NCI-H1694 treated with DMSO at 0.1 percent for 48 hours (cell line): ENCODE measurements at places on chromosomes 12 and 14.

DNA sequence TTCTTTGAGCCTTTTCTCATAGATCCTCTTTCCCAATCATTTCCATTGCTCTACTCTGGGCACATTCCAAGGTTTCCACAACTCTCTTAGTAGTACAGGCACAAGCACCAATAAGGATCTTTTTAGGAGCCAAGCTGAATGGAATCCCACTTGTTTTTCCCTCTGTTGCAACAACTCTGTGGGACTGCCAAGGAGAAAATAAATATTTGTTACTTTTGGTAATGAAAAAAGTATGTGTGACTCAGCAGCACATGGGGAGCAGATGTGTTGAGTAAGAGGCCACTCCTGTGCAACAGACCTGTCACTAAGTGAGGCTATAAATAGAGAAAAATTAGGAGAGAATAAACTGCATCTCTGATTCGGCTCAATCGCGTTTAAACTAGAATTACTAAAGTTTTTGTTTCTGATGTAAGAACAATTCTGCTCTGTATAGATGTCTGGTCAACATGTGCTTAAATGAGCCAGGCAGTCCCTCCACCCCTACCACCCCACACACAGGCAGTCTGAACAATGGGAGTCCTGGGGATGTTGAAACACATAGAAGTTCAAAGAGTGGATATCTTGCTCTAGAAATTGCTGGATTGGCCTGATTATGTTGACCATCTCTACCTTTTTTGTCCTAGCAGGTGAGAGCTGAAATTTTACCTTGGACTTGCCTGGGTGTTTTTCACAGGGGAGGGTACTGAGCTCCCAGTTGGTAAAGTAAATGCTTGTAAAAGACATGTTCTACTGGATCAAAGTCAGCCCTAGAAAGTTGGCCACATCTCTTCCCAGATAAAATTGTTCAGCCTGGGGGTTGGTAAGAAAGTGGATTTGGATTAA is 244.3 kb upstream of the NOVA1 start:
- DNase-seq, result peak; percentile 21

DNA sequence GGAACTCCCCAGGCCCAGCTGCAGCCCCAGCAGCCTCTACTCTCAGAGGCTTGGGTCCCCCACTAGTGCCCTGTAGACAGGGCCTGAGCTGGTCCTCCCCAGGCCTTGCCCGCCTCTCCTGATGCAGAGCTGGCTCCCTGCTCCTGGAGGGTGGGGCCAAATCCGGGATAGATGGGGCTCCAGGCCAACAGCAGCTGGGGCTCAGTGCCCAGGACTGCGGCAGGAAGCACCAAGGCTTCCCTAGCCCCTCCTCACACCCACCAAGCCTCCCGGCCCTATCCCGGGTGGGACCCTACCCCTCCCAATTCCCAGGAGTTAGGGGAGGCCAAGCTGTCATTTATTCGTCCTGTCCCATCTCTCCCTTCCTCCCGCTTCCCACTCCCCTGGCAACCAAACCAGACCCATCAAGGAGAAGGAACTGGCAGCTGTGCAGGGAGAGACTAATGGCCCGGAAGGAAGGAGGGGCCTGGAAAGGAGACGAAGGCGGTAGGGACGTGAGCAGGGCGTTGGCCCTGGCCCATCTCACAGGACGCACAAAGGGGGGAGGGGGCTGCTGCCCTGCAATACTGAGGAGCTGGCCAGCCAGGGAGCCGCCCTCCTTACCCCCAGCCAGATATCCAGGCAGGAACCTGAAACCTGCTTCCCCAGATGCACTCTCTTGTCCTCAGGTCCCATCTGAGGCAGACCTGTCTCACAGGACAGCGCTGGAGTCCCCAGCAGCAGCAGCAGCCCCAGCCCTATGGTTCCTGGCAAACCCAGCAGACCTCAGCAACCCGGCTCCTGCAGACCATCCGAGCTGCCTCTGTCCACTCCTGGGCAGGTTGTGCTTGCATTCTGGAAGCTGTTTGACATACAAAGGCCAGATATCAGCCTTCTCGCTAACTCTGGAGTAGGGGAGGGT is 1.6 kb upstream of the PRPH start:
- peak; percentile 93 for DNase-seq

DNA sequence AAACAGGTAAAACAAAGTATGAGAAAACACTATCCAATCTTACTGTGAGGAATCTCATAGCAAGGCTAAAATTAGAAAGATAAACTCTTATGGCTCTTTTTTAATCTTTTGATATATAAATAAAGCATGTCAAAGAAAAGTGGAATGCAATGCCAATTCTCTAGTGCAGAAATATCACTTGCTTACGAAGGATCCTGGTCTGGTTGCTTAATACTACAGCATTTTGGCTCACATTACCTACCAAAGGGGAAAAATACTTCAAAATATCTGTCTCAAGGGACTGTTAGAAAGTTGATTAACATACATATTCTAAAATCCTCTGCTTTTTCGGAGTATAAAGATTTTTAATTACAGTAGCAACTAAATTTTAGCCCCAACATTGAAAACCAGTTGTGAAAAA is 21.4 kb downstream of the AREL1 start:
- no peak for DNase-seq

DNA sequence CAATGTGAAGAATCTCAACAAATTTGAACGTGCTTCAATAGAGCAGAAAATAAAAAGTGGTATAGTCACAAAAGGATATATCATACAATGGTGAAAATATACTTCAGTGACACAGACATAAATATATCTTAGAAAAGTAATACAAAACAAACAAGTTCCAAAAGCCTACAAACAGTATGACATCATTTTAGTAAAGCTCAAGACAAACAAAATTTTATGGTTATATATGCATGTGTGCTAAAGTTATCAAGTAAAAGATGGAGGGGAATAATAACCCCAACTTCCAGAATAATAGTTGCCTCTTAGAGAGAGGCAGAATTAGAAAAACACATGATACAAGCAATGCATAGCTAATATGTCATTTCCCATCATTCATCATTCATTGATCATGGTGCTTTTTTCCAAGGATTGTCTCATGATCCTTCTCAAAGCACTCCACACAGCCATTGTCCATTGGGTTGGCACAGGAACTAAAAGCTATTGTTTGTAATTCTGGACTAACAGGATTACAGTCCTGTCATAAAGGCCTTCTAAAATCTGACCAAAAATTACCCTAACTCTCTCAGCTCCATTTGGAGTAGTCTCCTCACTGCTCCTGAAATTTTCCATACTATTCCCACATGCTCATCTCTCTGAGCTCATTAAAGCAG is 59.5 kb downstream of the IFNG-AS1 start:
- no peak for DNase-seq

GRCh38 chr12:8907513-8907912 is 6.8 kb upstream of the PHC1 start:
- no peak for DNase-seq

DNA sequence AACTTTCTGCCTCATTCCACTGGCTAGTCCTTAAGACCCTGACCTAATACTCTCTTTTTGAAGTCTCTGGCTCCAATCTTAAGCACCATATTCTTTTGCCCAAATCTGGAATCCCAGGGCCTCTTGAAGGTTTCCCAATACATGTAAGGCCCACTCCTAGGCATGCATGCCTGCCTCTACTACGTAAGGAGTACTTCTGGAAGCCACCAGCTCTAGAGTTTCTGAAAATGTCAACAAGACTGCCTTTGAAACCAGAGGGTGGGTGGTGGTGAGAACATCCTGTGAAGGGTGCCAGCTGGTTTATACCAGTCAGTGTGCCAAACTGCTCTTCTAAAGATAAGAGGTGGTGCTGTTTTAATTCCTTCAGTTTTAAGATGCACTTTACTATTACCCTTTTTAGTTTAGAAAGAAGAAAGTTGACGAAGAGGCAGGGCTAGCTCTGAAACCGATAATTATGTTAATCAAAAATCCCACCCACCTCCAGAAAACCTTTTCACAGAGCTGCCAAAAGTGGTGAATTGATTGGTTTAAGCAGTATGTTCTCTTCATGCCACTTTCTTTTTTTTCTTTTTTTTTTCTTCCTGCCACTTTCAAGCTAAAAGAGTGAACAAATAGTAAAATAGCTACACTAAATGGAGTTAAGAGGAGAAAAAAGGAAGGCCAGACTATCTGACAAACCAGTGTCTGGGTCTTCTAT is 8.7 kb upstream of the WDR89 start:
- no peak for DNase-seq

- DNase-seq, result no peak
Measured at GRCh38 chr14:88045705-88046104, 40.8 kb downstream of the GPR65 start.

DNA sequence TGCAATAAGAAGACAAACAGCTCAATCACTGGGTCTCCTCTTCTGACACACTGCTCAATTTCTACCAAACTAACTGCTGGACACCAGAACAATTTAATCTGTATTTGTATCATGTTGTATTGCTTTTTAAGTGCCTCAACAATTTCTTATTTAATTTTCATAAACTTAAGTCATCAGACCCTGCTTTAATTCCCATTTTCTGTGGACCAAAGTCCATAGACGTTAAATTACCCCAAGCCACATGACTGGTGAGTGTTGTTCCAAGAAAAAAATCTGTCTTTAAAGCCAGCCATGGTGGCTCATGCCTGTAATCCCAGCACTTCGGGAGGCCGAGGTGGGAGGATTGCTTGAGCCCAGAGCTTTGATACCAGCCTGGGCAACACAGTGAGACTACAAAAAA is 8.7 kb downstream of the HOMEZ start:
- no peak for DNase-seq
